Left ventricle myocardium superior (tissue), 1 donor: ENCODE measurements at places on chromosomes 12 and 14. TPM values are rescaled to one million over a fixed set of nuclear protein-coding genes. Genes with fewer than 3 reads are reported as not detected.
A peak's percentile ranks its signal among the peaks of the same experiment; 100 is the strongest.

The TMPRSS12 gene
- not detected for total RNA-seq

The GPD1 gene
- 33.9 TPM for total RNA-seq

The SERPINA9 gene
- total RNA-seq, result not detected

The RDH5 gene
- total RNA-seq, result 13.5 TPM

The PLBD1 gene
- total RNA-seq, result 24.7 TPM

DNA sequence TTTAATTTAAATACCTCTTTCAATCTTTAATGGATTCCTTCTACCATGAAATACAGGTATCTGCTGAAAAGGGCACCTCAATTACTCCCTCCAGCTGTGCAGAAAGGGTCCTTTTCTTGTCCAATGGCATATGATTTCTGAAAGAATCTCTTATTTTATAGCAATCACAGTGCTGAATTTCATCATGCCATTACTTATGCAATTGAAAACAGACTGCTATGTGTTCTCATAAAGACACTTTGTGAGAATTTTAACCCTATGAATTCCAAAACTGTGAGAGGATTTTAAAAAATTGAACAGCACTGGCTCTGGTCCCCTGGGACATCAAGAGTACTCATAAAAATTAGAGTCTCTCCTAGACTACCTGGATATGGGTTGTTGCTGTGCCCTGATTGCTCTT is 45.9 kb upstream of the CNOT2 start:
- DNase-seq, result no peak

DNA sequence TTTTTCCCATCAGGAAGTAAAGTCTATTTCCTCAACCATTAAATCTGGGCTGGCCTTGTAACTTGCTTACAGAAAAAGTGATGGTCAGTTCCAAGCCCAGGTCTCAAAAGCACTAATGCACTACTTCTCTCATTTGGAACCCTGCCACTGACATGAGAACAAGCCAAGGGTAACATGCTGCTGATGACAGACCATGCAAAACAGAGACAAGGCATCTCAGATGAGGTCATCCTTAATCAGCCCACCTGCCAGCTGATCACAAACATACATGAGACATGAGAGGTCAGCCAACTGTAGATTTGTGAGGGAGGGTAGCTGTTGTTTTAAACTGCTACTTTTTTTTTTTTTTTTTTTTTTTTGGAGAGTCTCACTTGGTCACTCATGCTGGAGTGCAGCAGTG is 16.2 kb downstream of the TWF1 start:
- no peak for DNase-seq

DNA sequence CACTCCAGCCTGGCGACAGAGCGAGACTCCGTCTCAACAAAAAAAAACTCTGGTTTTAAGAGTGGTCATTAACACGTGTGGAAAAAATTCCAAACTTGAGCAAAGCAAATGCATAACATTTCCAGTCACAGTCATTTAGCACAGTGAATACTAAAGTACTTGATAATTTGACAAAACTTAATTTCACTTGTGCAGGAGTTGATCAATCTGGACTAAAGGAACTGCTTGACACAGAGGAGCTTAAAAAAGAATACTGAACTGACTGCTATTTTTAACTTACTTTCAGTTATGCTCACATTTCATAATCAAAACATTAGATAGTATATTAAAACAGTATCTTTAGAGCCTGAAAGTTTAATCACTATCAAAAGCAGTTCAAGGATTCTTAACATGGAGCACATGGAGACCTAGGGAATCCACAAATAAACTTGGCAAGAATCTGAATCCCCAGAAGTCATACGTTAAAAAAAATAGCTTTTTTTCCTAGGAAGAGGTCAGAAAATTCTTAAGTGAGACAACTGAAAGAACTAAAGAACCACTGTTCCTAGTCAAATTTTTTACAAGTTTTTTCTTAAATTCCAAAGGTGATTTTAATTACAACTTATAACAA is 7.4 kb downstream of the UBE2N start:
- no peak for DNase-seq

DNA sequence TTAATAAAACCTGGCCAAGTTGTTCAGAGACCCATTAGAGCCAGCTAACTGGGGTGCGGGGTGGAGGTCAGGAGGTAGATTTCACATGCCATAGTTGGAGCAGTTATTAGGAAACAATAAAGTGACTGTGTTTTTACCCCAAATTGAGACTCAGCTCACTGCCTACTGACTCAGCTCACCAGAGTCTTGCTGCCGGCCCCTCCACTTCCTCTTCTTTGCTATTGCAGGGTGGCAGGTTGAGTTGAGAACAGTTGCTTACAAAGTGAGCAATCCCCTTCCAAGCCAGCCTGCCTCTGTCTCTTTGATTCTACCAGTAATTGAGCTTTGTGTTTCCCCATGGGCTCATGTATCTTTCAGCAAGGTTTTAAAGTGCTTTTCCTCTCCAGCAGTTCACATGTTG is 12.9 kb downstream of the ST8SIA1 start:
- no peak for DNase-seq

DNA sequence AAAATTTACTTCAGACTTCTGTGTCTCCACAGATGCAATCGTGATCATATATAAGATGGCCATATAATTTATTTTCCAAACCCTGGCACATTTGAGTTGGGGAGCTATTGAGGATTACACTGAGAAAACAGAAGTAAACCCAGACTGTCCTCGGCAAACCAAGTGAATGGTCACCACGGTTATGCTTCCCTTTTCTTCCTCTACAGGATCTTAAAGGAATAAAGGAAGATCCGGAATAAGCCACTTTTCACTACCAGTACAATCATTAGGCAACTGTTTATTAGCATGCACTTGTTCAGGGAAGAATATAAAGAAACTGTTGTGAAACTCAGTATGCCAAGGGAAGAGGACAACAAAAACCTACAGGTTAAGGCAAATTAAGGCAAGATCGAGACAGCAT is 27.6 kb downstream of the SBNO1 start:
- DNase-seq, result no peak

- no peak for DNase-seq
These were observed 89.5 kb downstream of the FBXL14 start for GRCh38 chr12:1504895-1505311.

- no peak for DNase-seq
These were observed 19.4 kb downstream of the GRIN2B start for GRCh38 chr12:13961971-13962370.

DNA sequence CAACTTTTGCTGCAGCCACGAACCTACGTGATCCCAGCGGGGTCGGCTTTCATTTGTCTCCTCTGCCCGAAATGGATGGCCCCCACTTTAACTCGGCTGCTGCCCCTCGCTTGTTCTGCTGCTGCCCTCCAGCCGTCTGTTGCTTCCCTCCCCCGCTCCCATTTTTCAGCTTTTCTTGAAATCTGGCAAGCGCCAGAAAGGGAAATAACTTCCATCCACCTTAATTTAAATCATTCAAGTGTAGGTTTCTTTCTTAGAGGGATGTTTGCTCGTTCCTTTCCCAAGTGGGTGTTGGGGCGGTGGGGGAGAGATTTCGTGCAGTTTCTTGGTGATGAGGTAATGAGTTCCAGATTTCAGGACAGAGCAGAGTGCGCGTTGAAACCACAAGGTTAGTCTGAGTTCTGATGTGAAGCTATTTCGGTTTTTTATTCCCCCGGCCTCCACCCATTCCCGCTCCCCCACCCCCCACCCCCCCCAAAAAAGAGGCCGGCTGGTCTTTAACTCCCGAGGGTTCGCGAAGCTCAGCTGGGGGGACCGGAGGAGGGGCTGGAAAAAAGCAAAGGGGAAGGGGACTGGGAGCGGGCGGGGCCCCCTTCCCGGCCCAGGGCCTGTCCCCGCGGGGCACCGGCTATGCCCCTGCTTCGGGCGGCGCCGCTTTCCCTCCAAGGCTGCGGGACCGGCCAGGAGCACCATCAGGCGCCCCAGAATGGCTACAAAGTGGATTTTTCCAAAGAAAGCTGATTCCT is 2.2 kb upstream of the ZFP36L1 start:
- DNase-seq, result no peak

DNA sequence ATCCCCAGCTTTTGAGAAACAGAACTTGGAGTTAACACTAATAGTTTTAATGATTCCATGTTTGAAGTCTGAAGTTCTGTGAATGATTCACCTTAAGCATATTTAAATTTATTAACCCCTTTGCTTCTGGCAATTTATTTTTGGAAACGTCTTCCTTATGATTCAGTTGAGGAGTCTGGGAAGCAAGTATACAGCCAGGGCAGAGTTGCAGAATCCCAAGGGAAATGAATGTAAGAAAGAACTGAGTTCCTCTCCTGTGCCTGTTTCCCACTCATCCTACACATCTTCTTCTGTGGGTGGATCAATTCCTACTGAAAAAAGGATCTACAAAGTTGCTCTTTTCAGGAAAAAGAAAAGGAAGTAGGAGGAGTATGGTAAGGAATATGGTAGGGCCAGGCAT is 108.2 kb upstream of the CCDC91 start:
- no peak for DNase-seq

GRCh38 chr12:92331383-92331782 is 185.7 kb upstream of the BTG1 start:
- no peak for DNase-seq

GRCh38 chr12:104809706-104810385 is 148.2 kb downstream of the SLC41A2 start:
- no peak for DNase-seq

DNA sequence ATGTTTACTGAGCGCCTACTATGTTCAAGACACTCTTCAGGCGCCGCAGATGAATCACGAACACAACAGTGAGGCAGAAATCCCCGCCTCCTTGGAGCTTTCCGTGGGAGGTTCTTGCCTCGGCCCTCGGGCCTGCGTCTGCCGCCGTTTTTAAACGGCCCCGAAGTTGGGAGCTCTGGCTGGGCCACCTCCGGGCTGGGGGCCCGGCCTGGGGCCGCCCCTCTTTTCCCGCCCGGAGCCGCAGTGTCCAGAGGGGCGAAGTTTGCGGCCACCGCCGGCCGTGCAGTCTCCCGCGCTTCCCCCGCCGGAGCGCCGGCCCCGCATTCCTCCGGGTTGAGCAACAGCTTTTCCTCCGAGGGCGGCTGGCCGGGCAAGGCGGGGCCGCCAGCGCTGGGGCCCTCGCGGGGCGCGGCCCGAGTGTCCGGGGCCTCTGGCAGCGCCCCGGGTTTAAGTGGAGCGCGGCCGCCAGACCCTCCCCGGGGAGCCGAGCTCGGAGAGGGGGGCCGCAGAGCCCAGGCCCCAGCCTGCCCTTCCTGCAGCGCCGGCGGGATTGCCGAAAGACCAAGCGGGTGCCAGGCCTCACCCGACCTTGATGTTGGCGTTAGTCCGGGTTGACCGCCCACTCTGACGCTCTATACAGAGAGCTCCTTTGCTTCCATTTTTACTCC is 18.7 kb upstream of the CTDSP2 start:
- DNase-seq, result peak; percentile 91

GRCh38 chr12:114823724-114824123 is 139.7 kb upstream of the TBX3 start:
- DNase-seq, result no peak

DNA sequence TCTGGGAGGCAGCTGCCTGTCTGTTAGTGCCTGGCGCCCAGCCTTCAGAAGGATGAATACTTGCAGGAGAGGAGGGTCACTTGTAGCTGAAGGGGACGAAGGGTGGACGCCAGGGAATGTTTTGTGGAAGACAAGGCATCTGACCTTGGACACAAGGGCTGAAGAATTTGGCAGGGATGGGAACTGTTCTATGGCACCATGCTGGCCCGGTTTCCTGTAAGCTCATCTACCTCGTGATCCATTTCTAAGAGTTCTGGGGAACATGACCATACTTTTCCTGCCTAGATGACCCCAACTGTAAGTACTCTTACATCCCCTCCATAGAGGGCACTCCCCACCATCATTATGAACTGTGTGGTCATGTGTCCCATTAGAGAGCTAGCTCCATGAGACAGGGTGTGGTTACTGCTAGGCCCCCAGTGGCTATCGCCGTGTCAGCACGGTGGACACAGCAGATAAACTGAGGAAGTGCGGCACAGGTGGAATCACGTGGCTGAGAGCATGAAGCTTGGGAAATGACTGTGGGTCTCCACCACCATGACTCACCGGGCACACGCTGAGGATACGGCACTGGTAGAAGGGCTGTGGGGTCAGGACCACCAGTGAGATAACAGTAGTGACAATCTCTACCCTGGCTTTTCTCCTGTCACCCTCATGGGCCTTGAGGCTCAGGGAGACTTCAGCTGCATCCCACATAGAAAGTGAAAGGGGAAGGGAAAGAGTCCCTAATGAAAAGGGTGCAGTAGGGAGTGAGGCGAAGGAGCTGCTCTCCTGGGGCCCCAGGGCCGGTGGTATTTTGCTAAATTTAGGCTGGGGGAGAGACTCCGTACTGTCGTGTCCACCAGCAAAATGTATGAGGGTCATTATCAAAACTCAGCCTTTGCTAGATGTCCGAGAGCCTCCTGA is 252.6 kb downstream of the FOXN3 start:
- no peak for DNase-seq

- no peak for DNase-seq
These were observed 44.5 kb downstream of the LRTM2 start for GRCh38 chr12:1864867-1865266.

DNA sequence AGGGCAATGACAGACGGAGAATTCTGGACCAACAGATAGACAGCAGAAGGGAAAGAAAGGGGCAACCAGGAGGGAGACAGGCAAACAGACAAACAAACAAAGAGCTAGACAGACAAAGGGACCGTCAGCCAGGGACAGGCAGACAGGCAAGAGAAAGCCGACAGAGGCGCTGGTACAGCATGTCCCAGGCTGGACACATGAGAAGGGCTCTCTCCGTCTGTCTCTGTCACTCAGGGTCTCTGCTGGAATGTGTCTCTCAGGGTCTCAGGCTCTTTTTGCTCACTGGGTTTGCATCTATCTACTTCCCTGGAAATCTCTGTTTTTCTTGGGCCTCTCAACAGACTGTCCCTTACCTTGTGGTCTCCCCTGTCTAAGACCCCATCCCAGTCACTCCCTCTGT is 8.2 kb upstream of the SMUG1 start:
- DNase-seq, result no peak

DNA sequence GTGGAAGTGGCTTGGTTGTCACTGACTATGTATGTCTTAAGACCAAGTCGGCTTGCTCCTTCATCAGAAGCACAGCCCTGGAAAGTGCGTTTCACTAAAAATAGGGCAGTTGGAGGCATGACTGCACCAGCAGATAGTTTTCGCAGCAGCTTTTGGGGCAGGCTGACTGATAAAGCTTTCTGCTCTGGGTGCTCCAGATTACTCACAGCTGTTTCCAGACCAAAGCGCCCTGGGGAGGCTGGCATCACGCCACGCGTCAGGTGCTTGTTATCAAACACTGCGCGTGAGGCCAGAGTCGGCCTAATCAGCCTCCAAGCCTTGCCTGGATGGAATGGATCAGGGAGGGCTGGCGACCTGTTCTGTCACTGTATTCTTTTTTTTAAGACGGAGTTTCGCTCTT is 13.3 kb upstream of the LRRC10 start:
- DNase-seq, result peak; percentile 92

DNA sequence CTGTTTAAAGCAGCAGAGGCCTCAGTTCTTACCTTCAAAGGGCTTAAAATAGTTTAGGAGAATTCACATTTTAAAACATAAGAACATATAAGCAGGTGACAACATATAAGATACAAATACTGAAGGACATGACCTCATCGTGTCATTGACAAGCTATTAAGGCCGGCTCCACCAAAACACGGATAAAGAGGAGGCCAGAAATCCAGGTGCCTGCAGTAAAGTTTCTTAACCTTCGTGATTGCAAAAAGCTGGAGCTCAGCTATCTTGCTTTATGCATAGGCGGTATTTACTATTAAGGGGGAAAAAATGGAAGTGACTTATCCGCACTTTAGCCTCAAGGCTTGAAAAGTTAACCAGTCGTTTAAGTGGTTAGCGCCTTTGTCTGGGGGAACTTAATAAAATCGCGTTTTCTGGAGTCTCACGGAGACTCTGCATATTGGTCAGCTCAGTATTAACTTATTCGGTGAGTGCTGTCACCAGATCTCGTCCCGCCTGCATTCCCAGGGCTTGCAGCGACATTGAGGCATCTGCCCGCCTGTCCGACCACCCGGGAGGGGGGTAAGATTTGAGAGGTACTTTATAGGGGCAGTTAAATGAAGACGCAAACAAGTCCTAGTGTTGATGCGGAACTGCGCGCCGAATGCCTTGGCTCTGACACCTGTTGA is 1.1 kb upstream of the SP1 start:
- DNase-seq, result no peak
